ENCODE measurements at places on chromosomes 5 and 9. TPM values are rescaled to one million over a fixed set of nuclear protein-coding genes. Genes with fewer than 3 reads are reported as not detected.
A peak's percentile ranks its signal among the peaks of the same experiment; 100 is the strongest.

HMCN2 gene
- 5.2 TPM for total RNA-seq

DNA sequence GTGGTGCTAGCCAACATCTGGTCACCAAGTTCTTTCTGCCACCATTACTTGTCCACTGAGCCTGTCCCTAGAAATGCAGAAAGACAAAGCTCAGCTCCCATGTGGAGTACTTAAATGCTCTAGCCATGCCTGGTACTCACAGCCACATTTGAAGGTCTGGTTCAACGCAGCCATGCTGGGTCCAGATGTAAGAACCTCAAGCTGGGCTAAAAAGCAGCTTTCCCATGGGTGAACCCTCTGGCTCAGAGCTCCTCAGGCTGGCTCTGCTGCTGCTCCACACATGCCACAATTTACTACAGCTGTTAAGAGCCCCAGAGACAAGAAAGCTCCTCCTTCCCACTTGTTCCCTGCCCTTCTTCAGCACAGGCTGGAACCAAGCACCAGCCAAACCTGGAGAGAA, 97.1 kb upstream of the LRRTM2 start:
- DNase-seq = no peak

- DNase-seq = no peak
Observed at GRCh38 chr5:94263068-94263467, 355.3 kb downstream of the KIAA0825 start.

- DNase-seq = no peak
Observed at GRCh38 chr5:56056875-56057274, 62.1 kb upstream of the IL6ST start.

ARHGEF39 gene
- 21.4 TPM for total RNA-seq

C9orf40 gene
- 13.2 TPM for total RNA-seq

- peak; percentile 7 for DNase-seq
Observed at GRCh38 chr9:115524453-115525059, 406.6 kb upstream of the TNC start.

ATP10B gene
- total RNA-seq = 0.03 TPM

GRCh38 chr9:133701981-133702797, 36.0 kb downstream of the SARDH start:
- DNase-seq = peak; percentile 89

DNA sequence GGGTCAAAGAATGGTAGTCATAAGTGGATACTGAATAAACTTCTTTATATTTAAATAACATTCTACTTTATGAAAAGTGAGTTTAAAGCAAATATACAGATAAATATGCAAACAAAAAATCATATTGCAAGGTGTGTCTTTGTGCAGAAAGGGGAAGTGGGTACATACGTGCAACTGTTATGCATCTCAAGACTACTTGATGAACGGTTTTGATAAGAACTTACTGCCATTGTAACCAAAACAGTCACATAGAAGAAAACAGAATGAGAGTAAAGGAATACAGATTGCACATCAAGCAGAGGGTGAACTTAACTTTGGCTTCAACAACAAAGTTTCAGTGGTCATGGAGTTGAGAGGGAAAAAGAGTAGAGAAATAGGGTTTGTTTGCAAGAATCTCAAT, 9.9 kb downstream of the CAMK4 start:
- no peak for DNase-seq

DNA sequence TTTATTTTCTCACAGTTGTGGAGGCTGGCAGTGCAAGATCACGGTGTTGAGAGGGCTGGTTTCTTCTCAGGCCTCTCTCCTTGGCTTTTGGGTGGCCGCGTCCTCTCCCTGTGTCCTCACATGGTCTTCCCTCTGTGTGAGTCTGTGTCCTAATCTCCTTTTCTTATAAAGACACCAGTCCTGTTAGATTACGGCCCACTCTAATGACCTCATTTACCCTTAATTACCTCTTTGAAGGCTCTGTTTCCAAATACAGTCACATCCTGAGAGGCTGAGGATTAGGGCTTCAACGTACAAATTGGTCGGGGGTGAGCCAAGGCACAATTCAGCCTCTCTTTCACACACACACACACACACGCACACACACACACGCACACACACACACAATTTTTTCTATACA, 73.0 kb downstream of the UGCG start:
- DNase-seq = no peak

- DNase-seq = no peak
Observed at GRCh38 chr5:146716636-146717035, 161.9 kb downstream of the PPP2R2B start.

YTHDC2 gene
- 10.2 TPM for total RNA-seq

GRCh38 chr5:178487911-178488600, 102.1 kb downstream of the COL23A1 start:
- DNase-seq = peak; percentile 50

PPP2R2B gene
- 75.5 TPM for total RNA-seq

- DNase-seq = no peak
Observed at GRCh38 chr9:126877418-126877817, 17.0 kb downstream of the ZBTB34 start.

DNA sequence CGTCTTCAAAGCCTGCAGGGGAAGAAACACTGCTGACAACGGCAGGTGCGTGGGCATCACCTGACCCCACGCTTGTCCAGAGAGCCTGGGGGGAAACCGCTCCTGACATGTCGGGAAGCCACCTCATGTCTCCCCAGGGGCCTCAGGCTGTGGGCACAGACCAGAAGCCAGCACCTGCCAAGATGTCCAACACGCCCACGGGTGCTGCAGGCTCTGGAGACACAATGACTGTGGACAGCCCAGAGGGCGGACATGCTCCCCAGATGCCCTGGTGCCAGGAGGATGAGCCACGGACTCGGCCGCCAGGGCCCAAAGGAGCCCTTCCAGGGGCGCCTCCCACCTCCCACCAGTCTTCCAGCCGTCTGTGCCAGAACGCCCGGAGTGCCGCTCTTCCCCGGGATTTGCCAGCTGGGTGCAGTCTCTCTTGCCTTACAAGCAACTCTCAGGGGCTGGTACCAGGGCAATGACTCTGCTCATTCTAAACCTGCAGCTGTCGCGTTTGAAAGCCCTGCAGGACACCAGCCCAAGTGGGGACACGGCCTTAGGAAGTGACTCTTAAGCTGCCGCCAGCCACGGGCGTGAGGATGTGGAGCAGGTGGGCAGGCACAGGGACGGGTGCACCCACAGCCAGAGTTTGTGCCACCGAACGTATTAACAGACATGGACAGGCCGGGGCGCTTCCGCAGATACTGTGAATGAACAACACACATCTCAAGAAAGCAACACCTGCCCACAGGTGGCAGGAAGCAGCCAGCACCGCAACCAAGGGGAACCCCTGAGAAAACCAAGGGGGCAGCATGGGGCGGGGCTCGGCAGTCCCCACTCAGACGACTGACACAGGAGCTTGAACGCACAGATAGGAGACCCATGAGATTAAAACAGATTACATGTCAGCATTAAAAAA, 6.8 kb upstream of the LHX3 start:
- DNase-seq = no peak

SPARC gene
- total RNA-seq = 419 TPM

PCDHGA9 gene
- 0.04 TPM for total RNA-seq

- no peak for DNase-seq
Observed at GRCh38 chr9:75461183-75461582, 372.9 kb downstream of the OSTF1 start.

GRCh38 chr5:84696651-84697050, 312.0 kb upstream of the EDIL3 start:
- no peak for DNase-seq

DNA sequence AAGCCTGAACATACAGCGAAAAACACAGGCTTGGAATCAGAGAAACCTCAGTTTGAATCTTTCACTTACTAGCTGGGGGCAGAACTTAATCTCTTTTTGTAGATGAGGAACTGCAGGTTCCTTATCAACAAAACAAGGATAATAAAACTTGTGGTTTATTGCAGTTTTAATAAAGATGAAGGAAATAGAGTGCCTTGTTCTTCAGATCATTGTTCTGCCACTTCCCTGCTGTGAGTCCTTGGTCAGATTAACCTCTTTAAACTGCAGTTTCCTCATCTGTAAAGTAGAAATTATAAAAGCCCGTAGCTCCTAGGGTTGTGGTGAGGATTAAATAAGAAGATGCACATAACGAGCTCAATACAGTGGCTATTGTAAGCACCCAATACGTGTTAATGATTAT, 57.4 kb downstream of the FEM1C start:
- DNase-seq = no peak

DNA sequence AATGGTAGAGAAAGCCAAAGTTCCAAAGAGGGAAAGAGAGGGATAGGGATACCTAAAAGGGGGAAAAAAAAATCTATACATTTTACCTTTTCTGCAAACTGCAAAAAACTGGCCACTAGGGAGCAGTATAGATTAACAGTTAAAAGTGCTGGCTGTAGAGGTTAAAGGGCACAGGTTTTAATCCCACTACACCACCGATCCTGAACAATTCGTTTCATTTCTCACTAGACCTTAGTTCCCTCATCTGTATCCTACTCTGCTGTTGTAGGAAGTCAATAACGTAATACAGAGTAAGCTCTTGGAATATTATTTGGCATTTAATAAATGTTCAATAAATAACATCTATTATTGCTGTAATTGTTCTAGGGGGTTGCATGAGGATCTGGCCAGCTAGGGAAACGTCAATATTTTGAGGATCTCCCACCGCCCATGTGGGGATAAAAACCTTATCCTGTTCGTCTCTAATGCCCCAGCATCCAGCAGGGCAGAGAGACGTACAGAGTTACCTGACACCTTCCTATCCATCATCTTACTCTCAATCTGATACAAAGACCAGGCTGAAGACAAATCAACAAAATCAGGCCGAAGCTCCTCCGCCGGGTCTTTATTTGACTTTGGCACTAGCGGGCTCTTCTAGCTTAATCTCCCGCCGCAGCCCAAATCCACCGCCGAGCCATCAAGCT, 757 bp downstream of the CDC26 start:
- DNase-seq = peak; percentile 74

DNA sequence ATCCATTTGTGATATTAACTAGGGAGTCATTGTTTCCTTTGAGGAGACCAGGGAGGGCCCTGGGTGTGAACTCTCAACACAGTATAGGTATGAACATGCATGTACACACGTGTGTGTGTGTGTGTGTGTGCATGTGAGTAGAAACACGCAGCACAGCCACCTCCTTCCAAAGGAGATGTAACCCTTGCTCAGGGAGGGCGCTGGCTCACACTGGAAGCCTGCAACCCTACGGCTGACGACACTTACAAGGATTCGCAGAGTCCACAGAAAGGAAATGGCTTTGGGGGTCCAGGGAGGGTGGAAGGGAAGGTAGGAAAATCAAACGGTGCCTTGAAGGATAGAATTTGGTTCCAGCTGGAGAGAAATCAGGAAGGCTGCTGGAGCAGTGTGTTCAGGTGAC, 21.9 kb downstream of the TRIP13 start:
- no peak for DNase-seq
